MCF 10A (cell line): ENCODE measurements at places on chromosomes 2 and 18. TPM values are rescaled to one million over a fixed set of nuclear protein-coding genes. Genes with fewer than 3 reads are reported as not detected.

DNA sequence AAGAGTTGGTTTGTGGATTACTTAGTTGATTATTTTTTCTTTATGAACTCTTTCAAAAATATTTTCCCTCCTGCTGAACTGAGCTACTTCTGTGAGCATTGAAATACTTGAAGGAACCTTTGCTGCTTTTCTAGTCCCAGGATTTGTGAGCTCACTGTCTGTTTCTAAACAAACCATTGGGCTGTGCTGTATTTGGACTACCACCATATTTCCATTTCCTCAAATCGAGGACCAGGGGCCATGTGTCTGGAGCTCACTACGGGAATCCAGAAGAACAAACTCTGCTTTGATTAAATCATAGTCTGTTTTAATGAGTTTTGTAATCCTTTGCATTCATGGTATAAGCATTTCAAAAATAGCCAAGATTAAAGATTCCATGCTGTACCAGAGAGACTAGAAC, 1.3 kb downstream of the MRPL33 start:
- no peak for DNase-seq
- H3K36me3 ChIP-seq = peaks cover 56% of the 10 kb centered on the region
- no peaks in the 10 kb centered on the region for H3K27me3 ChIP-seq
- H3K4me1 ChIP-seq = peaks cover 40% of the 10 kb centered on the region
- peak overlapping the region; percentile 98 for H3K4me3 ChIP-seq

- H3K4me1 ChIP-seq = peaks cover 7% of the 10 kb centered on the region
- no peak within 1 kb of the TSS for H3K27ac ChIP-seq
- peak within 1 kb of the TSS; percentile 55 for H3K4me3 ChIP-seq
Observed at GRCh38 chr2:132669908-132670495, at the start of gene LYPD1. Gene LYPD1, minus strand, starts transcription at chr2:132670205. Its CDS starts 273 bp downstream, at chr2:132669932.

DNA sequence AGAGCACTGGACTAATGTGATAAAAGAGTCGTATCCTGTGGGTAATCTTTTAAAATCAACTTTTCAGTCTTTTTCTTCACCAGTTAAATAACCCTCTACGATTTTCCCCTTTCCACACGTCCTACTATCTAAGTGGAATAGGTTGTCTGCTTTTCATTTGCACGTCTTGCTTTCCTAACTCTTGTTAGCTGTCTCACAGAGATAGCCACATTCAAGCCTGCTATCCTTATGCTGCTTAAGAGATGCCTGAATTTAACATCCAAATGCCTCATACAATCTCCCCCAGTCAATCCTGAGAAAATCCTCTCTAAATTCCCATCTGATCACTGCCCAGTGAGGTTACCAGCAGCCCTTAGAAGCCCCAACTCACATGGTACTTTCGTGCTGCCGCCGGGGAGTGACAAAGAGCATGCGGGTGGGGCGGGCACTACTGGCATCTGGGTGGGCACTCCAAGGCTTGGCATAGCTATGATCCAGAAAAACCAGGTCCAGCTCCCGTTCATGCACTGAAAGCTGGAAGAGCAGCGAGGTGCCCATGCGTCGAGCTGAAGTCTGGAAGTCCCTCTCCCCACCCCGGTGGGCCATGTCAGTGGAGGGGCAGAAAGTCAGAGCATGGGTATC, 1.5 kb downstream of the KANSL3 start:
- peak; percentile 13 for DNase-seq
- peak overlapping the region; percentile 83 for H3K4me3 ChIP-seq
- peaks cover 30% of the 10 kb centered on the region for H3K36me3 ChIP-seq
- peaks cover 20% of the 10 kb centered on the region for H3K4me1 ChIP-seq
- peak overlapping the region; percentile 88 for H3K27ac ChIP-seq

GRCh38 chr2:86274265-86274917, 63.0 kb downstream of the REEP1 start:
- no peak overlapping the region for H3K4me3 ChIP-seq
- no peaks in the 10 kb centered on the region for H3K27me3 ChIP-seq
- no peaks in the 10 kb centered on the region for H3K36me3 ChIP-seq
- no peak overlapping the region for H3K27ac ChIP-seq

ACTG2 gene
- not detected in 2 replicates for total RNA-seq

CRYBA2 gene
- total RNA-seq = not detected in 2 replicates
